ENCODE measurements at places on chromosomes 2 and 18.

DNA sequence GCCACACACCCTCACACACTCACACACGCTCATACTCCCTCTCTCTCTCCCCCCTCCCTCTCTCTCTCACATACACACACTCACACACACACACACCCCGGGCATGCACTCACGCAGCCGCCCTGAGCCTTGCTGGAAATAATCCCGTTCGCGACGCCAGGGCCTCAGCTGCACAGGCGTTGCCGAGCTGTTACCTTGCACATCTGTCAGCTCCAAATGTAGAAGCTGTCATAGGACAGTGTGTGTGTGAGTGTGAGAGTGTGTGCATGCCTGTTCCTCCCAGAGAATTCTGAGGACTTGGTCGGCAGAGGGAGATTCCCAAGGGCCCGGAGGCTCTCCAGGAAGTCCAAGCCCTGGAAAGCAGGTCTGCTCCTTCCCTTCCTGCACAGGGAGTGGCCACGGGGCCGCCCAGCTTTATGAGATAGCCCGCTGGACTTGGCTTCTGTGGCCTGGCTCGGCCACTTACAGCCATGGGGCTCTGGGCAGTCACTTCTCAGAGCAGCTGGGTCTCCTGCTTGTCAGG is 8.6 kb downstream of the SPR start:
- peak; percentile 60 for DNase-seq

DNA sequence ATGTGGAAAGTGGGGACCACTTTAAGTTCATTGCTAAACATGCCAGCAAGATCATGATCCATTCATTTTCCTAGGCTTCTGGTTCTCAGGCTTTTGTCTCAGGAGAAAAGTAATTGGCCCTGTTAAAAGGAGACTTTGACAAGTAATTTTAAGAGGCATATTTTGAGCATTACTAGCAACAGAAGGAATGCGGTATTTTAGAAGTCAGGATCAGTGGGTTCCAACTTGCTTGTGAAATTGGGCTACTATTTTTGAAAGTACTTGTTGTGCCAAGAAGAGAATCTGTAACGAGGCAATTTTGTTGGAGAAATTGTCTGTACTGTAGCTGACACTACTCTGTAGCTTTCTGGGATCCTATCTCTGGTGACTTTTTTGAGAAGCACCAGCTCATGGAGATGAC is 59.4 kb downstream of the CERS6 start:
- peak; percentile 91 for DNase-seq

GRCh38 chr2:233538741-233539140 is 27.8 kb downstream of the USP40 start:
- DNase-seq, result no peak

DNA sequence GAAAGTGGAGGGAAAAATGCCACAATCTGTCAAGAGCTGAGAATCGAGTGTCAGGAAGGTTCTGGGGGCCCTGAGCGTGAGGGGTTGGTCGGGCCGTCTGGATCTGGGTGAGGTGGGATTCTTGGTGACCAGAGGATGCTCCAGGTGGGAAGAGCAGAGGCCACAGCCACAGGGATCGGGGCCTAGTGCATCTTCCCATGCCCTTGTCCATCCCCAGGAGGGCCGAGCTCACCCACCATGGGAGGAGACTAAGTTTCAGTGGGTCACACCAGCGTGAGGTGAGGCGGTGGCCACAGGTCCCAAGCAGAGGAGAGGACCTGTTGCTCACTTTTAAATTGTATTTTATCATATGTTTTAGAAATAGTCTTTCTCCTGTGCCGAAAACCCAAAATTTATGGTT is 70.0 kb downstream of the TMEM18 start:
- no peak for DNase-seq

DNA sequence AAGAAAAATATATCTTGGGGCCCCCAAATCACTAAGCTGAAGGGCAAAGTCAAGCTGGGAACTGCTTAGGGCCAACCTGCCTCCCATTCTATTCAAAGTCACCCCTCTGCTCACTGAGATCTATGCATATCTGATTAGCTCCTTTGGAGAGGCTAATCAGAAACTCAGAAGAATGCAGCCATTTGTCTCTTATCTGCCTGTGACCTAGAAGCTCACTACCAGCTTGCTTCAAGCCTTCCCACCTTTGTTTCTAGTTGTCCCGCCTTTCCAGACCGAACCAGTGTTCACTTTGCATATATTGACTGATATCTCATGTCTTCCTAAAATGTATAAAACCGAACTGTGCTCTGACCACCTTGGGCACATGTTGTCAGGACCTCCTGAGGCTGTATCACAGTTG is 479.4 kb downstream of the METTL4 start:
- DNase-seq, result no peak

DNA sequence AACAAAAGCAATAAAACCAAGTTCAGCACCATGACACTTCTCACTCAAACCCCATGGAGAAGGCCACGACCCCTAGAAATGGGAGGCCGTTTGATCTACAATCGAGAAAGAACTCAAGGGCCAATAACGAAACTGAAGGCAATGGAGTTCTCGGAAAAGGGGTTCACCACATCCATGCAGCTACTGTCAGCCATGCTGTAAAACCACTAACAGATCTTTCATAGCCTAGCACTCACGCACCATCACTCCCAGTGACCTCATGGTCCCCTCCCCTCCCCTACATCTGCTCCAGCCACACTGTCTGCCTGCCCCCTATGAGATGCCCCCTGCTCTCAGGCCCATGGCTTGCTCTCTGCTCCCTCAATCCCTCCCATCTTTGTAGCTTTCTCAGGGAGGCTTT is 135.3 kb downstream of the TMEM163 start:
- DNase-seq, result no peak

DNA sequence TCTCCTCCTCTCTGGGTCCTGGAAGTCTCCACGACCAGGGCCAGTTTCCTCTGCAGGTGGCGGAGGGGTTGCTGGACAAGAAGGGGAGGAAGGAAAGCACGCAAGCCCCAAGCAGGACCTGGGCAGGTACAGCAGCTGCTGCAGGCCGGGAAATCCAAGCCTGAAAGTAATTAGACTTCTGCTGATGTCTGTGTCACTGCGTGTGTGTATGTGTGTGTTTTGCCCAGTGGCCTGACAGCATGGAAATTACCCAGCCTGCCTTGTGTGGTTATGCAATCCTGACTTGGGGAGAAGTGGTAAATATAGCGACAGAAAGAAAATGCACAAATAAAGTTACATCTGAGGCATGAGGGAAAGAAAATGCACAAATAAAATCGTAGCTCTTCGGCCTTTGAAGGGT is 121.8 kb upstream of the ZBTB14 start:
- peak; percentile 53 for DNase-seq

- peak; percentile 80 for DNase-seq
Measured at GRCh38 chr2:42987112-42987922, 194.9 kb upstream of the HAAO start.

GRCh38 chr2:32363597-32363996 is 6.8 kb downstream of the BIRC6 start:
- no peak for DNase-seq

DNA sequence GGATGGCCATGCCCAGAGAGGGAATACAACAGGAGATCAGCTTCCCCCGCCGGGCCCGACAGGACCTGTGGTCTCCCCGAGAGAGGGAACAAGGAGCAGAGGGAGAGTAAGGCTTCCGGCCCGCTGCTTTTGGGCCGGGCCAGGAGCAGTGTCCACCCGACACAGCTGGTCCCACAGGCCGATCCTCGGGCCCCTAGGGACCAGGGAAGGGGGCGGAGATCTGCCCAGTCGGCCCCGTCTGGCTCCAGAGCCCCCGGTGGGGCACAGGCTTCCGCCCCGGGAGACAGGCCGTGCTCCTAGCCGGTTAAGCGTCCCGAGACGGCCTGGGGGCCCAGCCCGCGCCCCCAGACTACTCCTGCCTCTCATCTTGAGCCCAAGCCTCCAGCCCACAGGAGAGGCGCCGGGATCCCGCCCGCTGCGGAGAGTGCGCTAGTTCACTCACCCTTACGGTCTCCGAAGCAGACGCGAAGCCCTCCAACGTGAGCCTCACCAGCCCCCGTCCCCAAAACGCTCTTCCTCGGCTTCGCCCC is at the start of gene MCFD2:
MCFD2 (minus strand) TSS at position 526 of the 530 bp plus-strand sequence. CDS start 6,635 bp downstream, outside the sequence.
- DNase-seq, result peak; percentile 23

DNA sequence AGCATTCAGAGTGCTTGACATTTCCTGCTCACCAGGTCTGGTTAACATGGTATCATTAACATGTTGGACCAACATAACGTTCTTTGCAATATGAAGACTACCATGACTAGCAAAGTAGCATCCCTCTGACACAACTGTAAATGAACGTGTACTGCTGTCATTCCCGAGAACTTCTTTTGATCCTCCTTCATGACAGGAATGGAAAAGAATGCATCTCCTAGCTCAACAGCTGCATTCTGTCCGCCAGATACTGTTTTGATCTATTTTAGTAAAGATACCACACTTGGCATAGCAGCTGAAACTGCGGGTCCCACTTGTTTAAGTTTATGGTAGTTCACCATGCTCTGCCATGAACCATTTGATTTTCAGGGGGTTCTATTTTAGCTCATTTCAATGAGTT is 144.2 kb upstream of the PARD3B start:
- no peak for DNase-seq

GRCh38 chr2:176734868-176735267 is 465.6 kb downstream of the MTX2 start:
- DNase-seq, result no peak

DNA sequence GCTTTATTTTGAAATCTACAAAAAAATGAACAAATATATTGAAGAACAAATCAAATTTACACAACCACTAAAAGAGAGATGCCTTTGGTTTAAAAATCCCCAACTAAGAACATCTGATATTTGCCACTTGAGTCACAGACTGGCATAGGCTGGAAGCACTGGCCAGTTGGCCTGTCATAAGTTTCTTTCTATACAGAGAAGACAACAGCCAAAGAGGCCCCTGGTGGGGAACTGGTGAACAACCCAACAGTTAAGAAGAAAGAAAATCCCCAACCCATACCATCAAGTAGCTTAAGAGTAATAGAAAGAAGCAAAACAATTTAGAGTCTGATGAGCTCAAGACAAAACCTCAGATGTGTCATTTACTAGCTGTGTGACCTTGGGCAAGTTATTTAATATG is 45.5 kb downstream of the OSR1 start:
- DNase-seq, result peak; percentile 44

GRCh38 chr2:180980943-180981911 is 822 bp downstream of the UBE2E3 start:
- DNase-seq, result peak; percentile 66

DNA sequence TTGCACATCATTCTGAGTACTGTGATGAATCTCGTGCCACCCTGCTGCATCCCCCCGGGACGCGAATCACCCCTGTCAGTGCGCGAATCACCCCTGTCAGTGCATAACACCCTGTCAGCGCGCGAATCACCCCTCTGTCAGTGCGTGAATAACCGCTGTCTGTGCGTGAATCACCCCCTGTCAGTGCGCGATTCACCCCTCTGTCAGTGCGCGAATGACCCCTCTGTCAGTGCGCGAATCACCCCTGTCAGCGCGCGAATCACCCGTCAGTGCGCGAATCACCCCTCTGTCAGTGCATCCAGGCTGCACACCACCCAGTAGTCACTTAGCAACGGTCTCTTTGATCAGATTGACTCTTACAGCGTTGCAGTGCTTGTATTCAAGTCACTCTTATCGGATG is 134.4 kb upstream of the TPO start:
- DNase-seq, result no peak

DNA sequence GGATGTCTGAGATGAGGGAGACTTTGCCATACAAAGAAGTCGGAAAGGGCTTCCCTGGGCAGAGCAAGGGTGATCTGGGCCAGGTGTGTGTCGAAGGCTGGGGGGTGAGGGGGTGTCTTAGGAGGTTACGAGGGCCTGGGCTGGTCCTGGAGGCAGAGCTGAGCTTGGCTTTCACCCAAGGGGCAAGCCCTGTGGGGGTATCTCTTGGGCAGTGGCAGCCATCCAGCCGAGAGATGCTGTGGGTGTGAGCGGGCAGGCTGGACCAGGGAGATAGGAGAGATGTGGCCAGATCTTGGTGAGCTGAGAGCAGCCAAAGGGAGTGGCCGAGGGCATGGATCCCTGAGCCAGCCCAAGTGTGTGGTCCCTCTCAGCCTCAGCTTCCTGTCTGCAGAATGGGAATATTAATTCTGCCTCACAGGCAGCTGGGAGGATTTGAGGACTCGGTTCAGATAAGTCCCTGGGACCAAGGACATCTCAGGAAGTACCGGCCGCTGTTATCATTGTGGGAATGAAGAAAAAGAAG is 33.0 kb downstream of the MAL start:
- DNase-seq, result no peak

- no peak for DNase-seq
Measured at GRCh38 chr2:162422894-162423293, 79.0 kb downstream of the GCA start.

GRCh38 chr2:197359859-197360258 is 49.3 kb upstream of the ANKRD44 start:
- DNase-seq, result no peak

GRCh38 chr18:37207343-37207742 is 358.3 kb downstream of the CELF4 start:
- no peak for DNase-seq

GRCh38 chr18:57812126-57812477 is 9.0 kb upstream of the ATP8B1 start:
- no peak for DNase-seq

DNA sequence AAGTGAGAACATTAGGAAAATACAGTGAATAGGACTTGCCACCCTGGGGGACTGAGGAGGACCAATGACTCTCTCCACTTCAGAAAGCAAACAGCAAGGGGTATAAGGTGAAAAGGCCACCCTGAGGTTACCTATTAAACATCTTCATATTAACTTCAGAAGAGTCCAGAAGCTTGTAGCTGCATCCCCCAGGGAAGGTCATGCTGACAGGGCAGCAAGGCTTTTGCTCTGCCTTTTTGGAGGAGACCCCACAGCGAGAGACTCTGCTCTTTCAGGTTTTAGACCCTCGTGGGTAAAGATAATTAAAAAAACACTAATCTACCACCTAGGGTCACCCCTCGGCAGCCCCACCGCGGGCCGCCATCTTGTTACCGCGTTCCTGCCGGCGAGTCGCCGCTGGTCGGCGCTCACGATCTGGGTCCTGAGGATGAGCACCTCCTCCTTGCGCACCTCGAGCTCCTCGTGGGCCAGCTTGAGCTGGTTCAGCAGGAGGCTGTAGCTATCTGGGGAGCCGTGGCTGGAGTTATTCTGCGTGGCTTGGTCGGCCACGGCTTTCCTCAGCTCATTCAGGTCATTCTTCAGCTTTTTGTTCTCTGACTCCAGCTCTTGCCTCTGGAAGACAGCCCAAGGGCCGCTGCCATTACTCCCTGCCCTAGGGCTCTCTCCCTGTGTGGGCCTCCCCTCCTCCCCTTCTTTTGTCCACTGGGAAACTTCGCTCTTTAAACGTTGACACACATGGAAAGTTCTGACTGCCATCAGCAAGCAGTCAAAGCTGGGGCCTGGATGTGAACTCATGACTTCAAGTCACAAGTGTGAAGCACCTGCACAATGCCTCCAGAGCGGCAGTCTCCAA is 50.7 kb upstream of the ACAA2 start:
- DNase-seq, result no peak

All from fibroblast of lung (primary cell).